ENCODE measurements at places on chromosomes 16 and 17.

DNA sequence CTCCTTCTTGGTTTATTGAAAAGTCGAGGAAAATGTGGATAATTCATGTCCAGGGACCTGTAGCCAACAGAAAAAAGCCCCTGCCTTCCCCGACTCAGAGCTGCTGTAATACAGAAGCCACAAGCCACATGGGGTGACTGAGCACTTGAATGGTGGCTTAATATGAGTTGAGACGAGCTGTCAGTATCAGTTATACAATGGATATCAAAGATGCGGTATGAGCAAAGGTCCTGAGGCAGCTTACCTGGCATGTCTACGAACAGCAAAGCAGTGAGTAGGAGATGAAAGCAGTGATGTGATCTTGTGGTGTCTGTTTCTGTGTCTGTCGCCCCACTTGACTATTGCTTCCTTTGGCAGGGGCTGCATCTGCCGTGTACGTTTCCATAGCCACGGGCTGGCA, 12.2 kb upstream of the RMI2 start:
- no peak for DNase-seq
- no peak overlapping the region for H3K4me3 ChIP-seq
- H3K27me3 ChIP-seq = peaks cover 2% of the 10 kb centered on the region
- H3K27ac ChIP-seq = no peak overlapping the region

DNA sequence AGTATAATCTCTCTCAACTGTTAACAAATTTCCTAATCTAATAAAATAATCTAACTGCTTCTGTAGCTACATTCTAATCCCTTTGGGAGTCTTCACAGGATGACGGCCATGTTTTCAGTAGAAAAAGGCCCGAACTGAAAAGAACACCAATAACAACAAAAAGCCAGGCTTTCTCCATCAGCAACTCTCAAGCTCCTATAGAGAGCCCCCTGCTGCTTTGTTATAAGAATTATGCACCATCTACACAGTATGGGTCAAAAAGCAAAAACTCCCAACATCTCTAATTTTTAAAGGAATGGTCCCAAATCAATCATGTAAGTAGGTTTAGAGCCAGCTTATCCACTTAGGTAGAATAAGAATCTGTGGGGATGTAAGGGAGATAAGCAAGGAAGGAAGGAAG, 163.6 kb upstream of the C17orf78 start:
- H3K36me3 ChIP-seq = peaks cover 12% of the 10 kb centered on the region
- no peak overlapping the region for H3K4me3 ChIP-seq

- H3K4me3 ChIP-seq = no peak overlapping the region
- H3K27me3 ChIP-seq = no peaks in the 10 kb centered on the region
- H3K27ac ChIP-seq = no peak overlapping the region
- no peaks in the 10 kb centered on the region for H3K4me1 ChIP-seq
- H3K36me3 ChIP-seq = no peaks in the 10 kb centered on the region
- no peak for DNase-seq
These were observed 243.0 kb upstream of the MYOCD start for GRCh38 chr17:12422651-12423050.

DNA sequence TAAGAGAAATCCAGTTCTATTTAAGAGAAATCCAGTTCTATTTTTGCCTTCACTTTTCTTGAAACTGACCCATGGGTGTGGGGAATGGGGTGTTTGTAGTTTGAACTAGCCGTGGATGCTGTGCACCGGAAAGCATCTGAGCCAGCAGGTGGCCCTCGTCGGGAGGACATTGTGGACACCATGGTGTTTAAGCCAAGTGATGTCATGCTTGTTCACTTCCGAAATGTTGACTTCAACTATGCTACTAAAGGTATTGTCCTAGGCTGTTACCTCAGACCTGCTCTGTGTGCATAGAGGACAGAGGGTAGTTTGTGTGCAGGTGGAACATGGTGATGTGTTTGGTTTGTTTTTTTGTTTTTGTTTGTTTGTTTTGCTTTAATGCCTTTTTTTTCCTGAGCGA, 3.3 kb downstream of the ATXN2L start:
- no peak for DNase-seq
- peaks cover 41% of the 10 kb centered on the region for H3K36me3 ChIP-seq
- H3K27me3 ChIP-seq = no peaks in the 10 kb centered on the region
- no peak overlapping the region for H3K4me3 ChIP-seq

- no peak overlapping the region for H3K27ac ChIP-seq
- no peaks in the 10 kb centered on the region for H3K36me3 ChIP-seq
- DNase-seq = no peak
- no peak overlapping the region for H3K4me3 ChIP-seq
These were observed 15.8 kb downstream of the GPRC5C start for GRCh38 chr17:74447628-74448159.

- no peaks in the 10 kb centered on the region for H3K4me1 ChIP-seq
- no peak for DNase-seq
- no peak within 1 kb of the TSS for H3K27ac ChIP-seq
- no peak within 1 kb of the TSS for H3K4me3 ChIP-seq
- peaks cover 20% of the 10 kb centered on the region for H3K27me3 ChIP-seq
These were observed at the start of gene TSPOAP1 for GRCh38 chr17:58328195-58329034. Gene TSPOAP1, minus strand, starts transcription at chr17:58328795. Its CDS starts 875 bp downstream, at chr17:58327920.

DNA sequence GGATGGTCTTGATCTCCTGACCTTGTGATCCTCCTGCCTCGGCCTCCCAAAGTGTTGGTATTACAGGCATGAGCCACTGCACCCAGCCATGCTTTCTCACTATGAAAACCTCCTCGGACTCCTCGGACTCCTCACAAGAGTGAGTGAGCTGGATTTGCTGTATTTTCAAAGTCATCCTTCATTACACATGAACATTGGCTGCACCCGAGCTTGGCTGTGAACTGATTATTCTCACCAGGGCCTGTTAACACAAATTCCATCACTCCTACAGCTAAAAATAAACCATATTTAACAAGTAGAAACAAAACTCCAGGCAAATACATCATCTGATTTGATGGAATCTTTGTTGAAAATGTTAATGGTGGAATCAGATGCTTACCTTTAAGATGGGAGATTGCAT, 50.3 kb downstream of the PITPNC1 start:
- no peaks in the 10 kb centered on the region for H3K27me3 ChIP-seq
- no peak overlapping the region for H3K4me3 ChIP-seq
- no peaks in the 10 kb centered on the region for H3K36me3 ChIP-seq
- peaks cover 10% of the 10 kb centered on the region for H3K4me1 ChIP-seq
- no peak overlapping the region for H3K27ac ChIP-seq
